ENCODE measurements at places on chromosomes 1 and 21. TPM values are rescaled to one million over a fixed set of nuclear protein-coding genes. Genes with fewer than 3 reads are reported as not detected.

DMRTA2 gene
- 0.09 TPM for total RNA-seq

ATP6V1G3 gene
- not detected for total RNA-seq

PCP4 gene
- total RNA-seq: not detected

CRB1 gene
- total RNA-seq: 0.47 TPM

ZNF678 gene
- total RNA-seq: 4.1 TPM
